Bladder microvascular endothelial cell (primary cell): ENCODE measurements at places on chromosomes 12 and 14. TPM values are rescaled to one million over a fixed set of nuclear protein-coding genes. Genes with fewer than 3 reads are reported as not detected.

The ZNF384 gene
- 6.5 and 18.5 TPM in 2 replicates for total RNA-seq

The CCDC60 gene
- total RNA-seq = not detected in 2 replicates

The OTX2 gene
- total RNA-seq = not detected in 2 replicates

The SMCO3 gene
- total RNA-seq = under 0.01 and 1.1 TPM in 2 replicates

The KIF26A gene
- 7.0 and 18.6 TPM in 2 replicates for total RNA-seq

The RPS29 gene
- 551 and 1,484 TPM in 2 replicates for total RNA-seq

The CLEC9A gene
- not detected in 2 replicates for total RNA-seq

The SOAT2 gene
- not detected in 2 replicates for total RNA-seq

The TEX52 gene
- total RNA-seq = not detected in 2 replicates

The MIA2 gene
- 9.2 and 17.6 TPM in 2 replicates for total RNA-seq

The MAPKAPK5 gene
- total RNA-seq = 15.7 and 38.9 TPM in 2 replicates

The NKX2-1 gene
- not detected in 2 replicates for total RNA-seq

The PIWIL1 gene
- total RNA-seq = not detected in 2 replicates

The CPM gene
- total RNA-seq = 1.1 and 2.9 TPM in 2 replicates

The CD69 gene
- 0.97 and 3.7 TPM in 2 replicates for total RNA-seq

The ZNF664 gene
- 30.4 and 70.7 TPM in 2 replicates for total RNA-seq

The ARL6IP4 gene
- 210 and 234 TPM in 2 replicates for total RNA-seq

The KLRC2 gene
- not detected in 2 replicates for total RNA-seq

The HSP90B1 gene
- 582 and 1,178 TPM in 2 replicates for total RNA-seq

The PPTC7 gene
- 6.0 and 15.5 TPM in 2 replicates for total RNA-seq
